MCF 10A (cell line): ENCODE measurements at places on chromosomes 3 and 15.
A peak's percentile ranks its signal among the peaks of the same experiment; 100 is the strongest.

DNA sequence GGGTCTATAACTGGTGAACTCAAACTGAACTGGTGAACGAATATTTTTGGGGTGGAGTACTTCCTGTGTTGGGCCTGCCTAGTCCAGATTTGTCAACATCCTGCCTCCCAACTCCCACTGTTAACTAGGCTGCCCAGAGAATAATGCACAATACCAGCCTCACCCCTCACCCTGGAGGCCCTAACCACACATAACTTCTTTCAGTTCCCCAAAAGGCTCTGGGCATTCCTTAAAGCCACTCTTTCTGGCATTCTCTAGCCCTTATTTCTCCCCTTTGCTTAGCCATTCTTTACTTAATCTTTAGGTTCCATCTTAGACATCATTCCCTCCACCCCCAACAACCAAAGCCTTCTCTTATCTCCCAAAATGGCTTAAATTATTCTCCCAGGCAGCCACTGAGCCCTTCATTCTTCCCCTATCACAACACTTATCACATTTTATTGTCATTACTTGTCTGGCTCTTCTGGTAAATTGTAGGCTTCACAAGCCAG, 9.1 kb upstream of the SEC11A start:
- H3K27ac ChIP-seq: no peak overlapping the region
- peaks cover 8% of the 10 kb centered on the region for H3K4me1 ChIP-seq
- DNase-seq: no peak
- H3K36me3 ChIP-seq: no peaks in the 10 kb centered on the region

GRCh38 chr3:119205209-119205608, 31.8 kb downstream of the UPK1B start:
- peaks cover 22% of the 10 kb centered on the region for H3K4me1 ChIP-seq
- no peak overlapping the region for H3K27ac ChIP-seq
- H3K27me3 ChIP-seq: no peaks in the 10 kb centered on the region
- DNase-seq: no peak

DNA sequence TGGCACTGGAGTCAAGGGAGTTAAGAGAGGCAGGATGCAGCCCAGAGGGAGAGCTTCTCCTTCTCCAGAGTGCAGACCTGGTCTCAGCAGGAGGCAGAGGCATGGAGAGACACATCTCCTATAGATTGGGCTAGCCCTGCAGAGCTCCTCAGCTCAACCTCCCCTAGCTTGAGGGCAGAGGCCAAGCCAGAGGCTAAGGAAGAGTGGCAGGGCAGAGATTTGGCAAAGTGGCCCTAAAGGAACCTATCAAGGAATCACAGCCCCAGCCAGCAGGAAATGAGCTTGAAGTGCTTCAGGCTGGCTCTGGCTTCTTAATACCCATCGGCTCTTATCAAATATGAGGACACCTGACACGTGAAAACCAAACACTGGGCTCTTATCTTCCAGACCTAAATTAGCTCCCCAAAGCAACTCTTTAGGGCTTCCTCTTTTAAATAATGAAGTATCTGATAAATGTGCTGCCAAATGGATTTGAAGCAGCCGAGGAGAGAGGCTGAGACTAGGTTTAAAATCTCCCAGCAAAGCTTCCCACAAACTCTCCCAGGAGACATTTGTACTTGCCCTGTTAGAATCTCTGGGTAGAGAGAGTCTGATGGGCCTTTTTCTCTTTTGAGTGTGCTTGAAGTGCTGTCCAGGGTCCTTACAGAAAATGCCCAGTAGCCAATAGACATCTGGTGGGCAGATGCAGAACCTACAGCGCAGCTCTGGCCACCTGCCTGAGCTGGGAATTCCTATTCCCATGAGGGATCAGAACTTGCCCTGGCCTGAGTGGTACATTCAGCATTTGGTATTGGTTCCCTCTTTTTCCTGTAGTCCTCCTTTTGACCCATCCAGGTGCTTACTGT, 271.4 kb downstream of the CLSTN2 start:
- peaks cover 24% of the 10 kb centered on the region for H3K27me3 ChIP-seq
- DNase-seq: peak; percentile 53
- H3K4me3 ChIP-seq: no peak overlapping the region

DNA sequence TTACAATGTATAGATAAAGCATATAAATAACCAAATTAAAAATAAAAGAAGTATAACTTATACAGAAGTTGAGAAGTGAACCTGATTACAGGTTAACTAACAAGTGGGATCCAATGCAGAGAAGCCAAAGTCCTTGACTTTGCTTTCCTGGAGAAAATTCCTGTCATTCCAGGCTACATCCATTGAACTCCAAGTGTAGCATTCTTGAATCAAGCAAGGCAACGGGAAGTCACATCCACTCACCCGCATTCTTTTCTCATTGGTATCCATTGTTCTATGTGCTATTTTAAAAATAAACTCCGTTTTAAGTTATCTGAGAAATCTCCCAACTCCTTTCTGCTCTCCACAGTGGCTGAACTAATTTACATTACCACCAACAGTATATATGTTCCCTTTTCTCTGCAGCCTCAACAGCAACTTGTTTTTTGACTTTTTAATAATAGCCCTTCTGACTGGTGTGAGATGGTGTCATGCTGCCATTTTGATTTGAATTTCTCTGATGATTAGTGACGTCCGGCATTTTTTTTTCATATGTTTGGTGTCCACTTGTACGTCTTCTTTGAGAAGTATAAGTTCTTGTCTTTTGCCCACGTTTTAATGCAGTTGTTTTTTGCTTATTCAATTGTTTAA, 534.3 kb downstream of the ROBO1 start:
- DNase-seq: no peak
- H3K27me3 ChIP-seq: peaks cover 54% of the 10 kb centered on the region
- no peaks in the 10 kb centered on the region for H3K36me3 ChIP-seq
- H3K27ac ChIP-seq: no peak overlapping the region
- no peaks in the 10 kb centered on the region for H3K4me1 ChIP-seq

DNA sequence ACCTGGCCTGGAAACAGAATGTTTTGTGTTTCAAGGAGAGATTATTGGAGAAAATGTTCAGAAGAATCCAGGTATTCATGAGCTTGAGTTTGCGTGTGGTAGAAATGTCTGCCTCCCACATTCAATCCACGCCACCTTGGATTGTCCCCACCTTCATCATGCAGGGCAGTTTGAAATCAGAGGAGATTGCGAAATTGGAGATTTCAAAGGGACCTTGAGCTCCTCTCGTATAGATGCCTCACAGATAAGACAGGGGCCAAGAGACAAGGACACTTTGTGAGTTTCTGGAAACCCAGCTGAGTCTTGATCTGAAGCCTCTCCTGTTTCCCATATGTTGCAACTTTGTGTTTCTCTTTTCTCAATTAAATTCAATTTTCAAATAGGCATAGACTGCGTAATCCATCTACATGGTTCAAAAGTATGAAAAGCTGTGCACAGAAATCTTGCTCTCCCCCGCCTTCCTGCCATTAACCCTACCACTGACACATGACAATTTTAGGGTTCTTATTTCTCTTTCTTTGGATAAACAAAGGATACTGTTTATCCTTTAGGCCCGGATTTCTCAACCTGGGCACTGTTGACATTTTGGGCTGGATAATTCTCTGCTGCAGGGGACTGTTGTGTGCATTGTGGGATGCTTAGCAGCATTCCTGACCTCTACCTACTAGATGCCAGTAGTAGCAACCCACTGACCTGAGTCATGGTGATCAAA, 53.8 kb downstream of the CMTM8 start:
- DNase-seq: no peak
- H3K27ac ChIP-seq: no peak overlapping the region
- H3K36me3 ChIP-seq: peaks cover 6% of the 10 kb centered on the region

DNA sequence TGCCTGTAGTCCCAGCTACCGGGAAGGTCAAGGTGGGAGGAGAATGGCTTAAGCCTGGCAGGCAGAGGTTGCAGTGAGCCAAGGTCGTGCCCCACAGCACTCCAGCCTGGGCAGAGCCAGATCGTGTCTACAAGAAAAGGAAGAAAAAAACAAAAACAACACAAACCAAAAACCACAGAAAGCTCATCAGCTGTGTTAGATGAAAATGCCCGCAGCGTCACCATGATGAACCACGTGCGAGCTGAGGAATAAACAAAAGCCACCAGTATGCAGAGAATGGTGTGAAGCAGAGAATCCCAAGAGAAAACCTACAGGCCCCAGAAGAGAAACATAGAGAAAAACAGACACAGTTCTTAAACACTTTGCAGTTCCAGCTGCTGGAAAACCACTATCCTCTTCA, 19.7 kb upstream of the TM4SF19 start:
- peaks cover 92% of the 10 kb centered on the region for H3K36me3 ChIP-seq
- H3K27ac ChIP-seq: no peak overlapping the region
- no peaks in the 10 kb centered on the region for H3K27me3 ChIP-seq
- H3K4me1 ChIP-seq: no peaks in the 10 kb centered on the region
- no peak for DNase-seq
- no peak overlapping the region for H3K4me3 ChIP-seq

- DNase-seq: peak; percentile 35
- peak overlapping the region; percentile 88 for H3K4me3 ChIP-seq
- peak overlapping the region; percentile 85 for H3K27ac ChIP-seq
- no peaks in the 10 kb centered on the region for H3K27me3 ChIP-seq
These were observed 959 bp upstream of the RASA2 start for GRCh38 chr3:141485641-141486495.

GRCh38 chr15:77688693-77689092, 56.0 kb upstream of the LINGO1 start:
- H3K27me3 ChIP-seq: peaks cover 70% of the 10 kb centered on the region
- no peaks in the 10 kb centered on the region for H3K4me1 ChIP-seq
- peaks cover 6% of the 10 kb centered on the region for H3K36me3 ChIP-seq
- H3K27ac ChIP-seq: no peak overlapping the region

DNA sequence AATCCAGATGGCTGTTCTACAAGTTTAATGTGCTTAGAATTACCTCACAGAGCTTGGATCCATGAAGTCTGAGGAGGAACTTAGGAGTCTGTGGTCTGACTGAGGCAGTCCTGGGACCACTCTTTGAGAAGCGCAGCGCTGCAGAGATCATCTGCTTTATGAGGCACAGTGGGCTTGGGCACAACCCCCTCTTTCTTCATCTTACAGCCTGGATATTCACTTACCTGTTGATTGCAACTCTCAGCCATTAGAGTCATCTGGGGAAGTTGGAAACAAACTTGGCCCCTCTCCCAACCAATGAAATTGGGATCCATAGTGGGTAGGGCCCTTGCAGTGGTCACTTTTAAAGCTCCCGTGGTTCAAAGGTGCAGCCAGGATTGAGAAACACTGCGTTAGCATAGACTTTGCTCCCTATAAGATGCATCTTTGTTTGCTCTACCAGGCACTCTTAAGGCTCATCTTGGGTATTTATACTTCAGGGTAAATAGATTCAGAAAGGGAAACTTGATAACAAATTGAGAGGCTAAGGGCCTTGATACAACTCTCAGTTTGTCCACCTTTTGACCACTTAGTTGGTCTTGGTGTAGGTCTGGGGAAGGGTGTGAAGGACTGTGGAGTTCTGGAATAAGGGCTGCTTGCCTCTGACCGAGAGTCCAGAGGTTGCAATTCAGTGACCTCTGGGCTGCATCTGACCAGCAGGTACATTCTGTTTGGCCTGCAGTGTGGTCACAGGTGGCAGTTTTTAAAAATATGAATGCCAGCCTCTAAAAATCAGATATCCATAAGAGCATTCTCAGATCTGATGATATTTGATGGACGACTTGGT, 22.8 kb downstream of the FEM1B start:
- peaks cover 56% of the 10 kb centered on the region for H3K36me3 ChIP-seq
- no peak for DNase-seq
- H3K27me3 ChIP-seq: no peaks in the 10 kb centered on the region
- H3K4me1 ChIP-seq: peaks cover 10% of the 10 kb centered on the region

DNA sequence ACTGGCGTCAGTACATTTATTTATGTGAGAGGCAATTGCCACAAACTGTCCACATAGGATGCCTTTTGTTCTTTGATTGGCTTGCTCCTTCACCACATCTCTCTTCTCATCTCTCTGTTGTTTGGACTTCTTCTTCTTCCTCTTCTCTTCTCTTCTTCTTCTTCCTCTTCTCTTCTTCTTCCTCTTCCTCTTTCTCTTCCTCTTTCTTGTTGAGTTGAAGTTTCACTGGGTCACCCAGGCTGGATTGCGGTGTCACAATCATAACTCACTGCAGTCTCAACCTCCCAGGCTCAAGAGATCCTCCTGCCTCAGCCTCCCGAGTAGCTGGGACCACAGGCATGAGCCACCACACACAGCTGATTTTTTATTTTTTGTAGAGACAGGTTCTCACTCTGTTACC, 67.7 kb upstream of the GSK3B start:
- H3K27ac ChIP-seq: peak overlapping the region; percentile 71
- H3K4me1 ChIP-seq: peaks cover 32% of the 10 kb centered on the region
- no peak for DNase-seq
- H3K27me3 ChIP-seq: no peaks in the 10 kb centered on the region
- H3K4me3 ChIP-seq: no peak overlapping the region

DNA sequence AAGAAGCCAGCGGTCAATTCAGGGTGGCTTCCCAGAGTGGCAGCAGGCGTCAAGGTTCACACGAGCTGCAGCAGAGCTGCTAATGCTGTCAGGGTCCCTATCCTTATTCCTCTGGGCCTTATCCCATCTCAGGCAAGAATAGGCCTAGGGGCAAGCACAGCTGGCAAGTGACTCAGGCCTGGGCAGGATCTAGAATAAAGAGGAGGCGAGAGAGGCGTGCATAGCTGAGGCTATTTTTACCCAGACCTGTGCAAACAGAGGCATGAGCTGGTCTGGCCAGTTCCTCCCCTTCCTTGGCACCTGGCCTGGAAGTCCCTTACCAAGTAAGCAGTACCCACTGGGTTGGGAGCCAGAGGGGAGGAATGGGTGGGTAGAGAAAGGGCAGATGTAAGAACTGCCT, 12.2 kb upstream of the VIPR1 start:
- H3K36me3 ChIP-seq: no peaks in the 10 kb centered on the region
- peaks cover 3% of the 10 kb centered on the region for H3K27me3 ChIP-seq
- H3K27ac ChIP-seq: no peak overlapping the region
- H3K4me1 ChIP-seq: peaks cover 16% of the 10 kb centered on the region

DNA sequence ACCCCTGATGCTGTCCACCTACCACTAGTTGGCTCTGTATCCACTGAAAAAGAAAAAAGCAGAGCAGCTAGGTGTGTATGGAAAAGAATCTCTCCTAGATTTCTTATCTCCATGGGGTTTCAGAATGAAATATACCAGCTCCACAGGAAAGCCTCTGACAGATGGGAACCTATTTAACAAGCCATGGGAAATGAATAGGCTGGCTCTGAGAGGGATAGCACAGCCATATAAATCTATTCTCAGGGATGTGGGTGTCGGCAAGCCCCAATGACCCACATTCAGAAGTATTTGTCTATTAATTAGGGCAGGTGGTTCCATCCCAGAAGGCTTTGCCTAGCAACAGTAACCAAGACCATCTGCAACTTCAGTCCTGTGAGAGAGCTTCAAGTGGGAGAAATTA, 694.1 kb downstream of the AGBL1 start:
- H3K4me1 ChIP-seq: no peaks in the 10 kb centered on the region
- H3K27ac ChIP-seq: no peak overlapping the region
- DNase-seq: no peak
- H3K4me3 ChIP-seq: no peak overlapping the region
- no peaks in the 10 kb centered on the region for H3K27me3 ChIP-seq
- no peaks in the 10 kb centered on the region for H3K36me3 ChIP-seq
